ENCODE measurements at places on chromosomes 1 and 21.

- no peak for DNase-seq
Observed at GRCh38 chr1:42817976-42818375, 779 bp upstream of the SVBP start.

DNA sequence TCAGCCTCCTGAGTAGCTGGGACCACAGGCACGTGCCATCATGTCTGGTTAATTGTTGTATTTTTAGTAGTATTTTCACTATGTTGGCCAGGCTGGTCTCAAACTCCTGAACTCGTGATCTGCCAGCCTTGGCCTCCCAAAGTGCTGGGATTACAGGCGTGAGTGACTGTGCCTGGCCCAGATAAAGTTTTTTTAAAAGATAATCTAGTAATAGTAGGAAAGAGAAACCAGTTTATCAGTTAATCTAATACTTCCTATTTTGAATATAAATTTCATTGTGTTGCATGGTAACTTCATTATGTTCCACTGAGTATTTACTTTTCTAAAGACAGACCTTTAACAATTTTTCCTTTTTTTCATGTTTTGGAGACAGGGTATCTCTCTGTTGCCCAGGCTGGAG is 10.0 kb downstream of the RABGAP1L start:
- DNase-seq, result no peak

- no peak for DNase-seq
Observed at GRCh38 chr1:12617511-12617900, 504 bp downstream of the DHRS3 start.

DNA sequence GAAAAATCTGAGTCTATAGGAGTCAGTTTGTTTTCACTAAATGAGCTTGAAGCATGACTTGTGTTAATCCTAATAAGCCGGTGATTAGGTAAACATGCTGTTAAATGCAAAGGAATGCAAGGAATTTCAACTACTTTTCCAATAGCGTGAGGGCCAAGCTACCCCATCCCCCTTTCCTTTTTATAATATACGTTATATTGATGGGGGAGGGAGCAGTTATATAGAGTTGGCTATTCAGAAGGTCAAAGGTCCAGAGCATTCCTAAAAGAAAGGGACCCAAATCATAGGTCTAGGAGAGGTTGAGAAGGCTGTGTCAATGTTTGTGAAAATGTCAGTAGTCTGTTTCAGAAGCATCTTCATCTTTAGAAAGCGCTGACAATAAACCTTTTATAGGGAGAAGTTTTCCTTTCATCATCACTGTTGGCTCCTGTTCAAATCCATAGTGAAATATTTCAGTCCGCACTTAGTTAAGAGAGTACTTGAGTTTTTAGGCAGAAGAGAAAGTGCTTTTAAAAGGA is 3.8 kb downstream of the CCN1 start:
- no peak for DNase-seq

DNA sequence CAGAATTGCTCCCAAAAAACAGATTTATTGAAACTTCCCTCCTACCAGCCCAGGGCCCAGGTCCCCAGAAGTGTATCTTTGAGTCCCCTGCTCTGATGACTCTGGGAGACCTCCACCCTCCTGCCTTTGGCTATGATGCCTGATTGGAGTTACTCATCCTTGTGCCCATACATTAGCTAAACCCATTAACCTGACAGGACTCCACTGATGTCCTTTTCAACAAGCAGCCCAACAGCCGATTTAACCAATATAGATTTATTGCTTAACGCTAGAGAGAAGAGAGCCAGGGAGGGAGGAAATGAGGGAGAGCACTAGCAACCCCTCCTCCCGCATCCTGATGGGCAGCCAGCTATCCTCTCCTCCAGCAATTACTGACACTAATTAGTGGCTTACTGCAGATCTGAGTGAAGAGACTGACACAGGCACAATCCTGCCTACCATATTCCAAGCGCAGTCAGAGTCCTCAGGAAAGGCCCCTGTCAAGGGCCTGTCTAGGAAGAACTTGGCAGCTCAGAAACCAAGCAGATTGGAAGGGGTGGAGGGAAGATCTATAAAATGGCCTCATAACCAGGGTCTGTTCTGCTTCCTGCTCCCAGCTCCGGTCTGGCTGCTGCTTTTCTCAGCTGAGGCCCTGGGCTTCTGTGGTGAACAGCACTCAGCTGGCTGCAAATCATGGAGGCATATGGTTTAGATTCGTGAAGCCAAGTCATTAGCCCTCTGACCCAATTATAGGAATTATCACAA is 484.5 kb upstream of the DAB1 start:
- DNase-seq, result no peak

DNA sequence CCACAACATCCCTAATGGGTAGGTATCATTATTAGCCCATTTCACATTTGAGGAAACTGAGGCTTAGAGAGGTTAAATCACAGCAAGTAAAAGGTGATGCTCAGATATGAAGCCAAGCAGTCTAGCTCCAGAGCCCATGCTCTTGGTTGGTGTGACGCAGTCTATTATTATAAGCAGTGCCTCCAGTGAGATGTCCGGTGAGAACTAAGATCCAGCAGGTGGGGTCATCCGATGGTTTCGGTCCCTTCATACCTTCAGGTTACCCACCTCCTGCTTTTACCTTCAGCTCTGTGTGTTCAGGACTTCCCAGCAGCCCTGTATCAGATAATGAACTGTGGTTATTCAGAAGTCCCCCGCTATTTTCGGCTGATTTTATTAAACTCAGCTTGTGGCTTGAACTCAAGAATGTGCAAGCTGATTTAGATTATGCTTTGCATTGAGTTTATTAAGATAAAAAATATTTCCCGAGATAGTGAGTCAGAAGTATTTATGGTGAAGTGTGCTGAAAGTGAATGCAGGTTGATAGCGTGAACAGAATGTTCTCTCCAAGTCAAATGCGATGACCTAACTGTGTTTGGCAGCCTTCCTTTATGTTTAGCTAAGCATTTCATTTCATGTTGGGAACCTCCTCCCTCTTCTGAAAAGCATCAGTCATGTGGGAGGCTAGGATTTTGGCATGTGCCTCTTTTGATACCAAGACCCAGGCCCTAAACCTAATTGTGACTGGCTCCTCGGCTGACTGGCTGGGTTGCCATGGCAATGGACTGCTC is 160.9 kb upstream of the UBE2U start:
- DNase-seq, result no peak

- no peak for DNase-seq
Observed at GRCh38 chr21:45538381-45539045, 3.7 kb downstream of the SLC19A1 start.

DNA sequence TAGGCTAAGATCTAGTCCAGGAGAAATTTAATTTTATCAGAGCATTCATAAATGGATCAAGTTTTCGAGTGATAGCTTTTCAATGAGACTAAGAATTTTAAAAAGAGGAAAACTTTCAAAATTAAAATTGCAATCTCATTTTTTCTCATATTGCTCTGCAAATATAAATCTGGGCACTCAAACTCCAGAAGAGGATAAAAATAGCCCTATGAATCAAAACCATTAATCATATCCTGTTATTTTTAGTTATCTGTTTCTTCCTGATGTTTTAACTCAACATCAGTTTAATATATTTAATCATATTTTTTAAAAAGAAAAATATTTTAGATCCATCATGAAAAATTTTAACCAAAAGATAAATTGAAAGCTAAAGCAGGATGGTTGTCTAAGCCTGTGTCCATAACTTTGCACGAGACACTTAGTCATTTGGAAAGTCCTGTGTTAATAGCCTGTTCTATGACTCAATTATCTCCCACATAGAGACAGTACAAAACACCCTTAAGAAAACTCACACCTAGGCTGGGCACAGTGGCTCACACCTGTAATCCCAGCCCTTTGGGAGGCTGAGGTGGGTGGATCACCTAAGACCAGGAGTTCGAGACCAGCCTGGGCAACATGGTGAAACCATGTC is 17.1 kb upstream of the PRRC2C start:
- no peak for DNase-seq

DNA sequence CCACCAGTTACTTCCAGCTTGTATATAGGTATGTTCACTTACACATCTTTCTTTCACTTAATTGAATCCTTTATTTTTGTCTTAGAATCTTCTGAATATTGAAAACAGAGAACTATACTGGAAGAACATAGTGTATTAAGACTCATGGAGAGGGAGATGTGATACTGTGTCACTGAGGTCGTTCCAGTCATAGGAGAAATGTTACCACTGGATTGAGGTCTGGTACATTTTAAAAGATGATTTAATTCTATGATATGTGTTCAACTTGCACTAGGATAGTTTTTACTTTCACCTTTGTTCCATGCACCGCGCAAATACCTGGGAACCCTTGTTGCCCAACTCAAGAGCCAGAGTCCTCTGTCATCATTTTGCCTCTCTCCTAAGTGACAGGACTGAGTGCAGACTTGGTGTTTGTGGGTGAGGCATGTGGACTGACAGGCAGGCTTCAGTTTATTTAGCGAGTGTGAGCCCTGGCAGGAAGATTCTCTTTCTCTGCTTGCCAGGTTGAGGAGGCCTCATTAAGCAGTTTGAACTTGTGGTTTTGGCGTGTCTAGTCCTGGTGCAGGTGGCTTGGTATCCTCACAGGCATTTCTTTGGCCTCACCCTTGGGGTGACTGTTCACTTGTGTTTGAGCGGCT is 63.7 kb downstream of the DYRK1A start:
- DNase-seq, result no peak

GRCh38 chr1:19938472-19938871 is 15.1 kb upstream of the PLA2G2E start:
- no peak for DNase-seq

DNA sequence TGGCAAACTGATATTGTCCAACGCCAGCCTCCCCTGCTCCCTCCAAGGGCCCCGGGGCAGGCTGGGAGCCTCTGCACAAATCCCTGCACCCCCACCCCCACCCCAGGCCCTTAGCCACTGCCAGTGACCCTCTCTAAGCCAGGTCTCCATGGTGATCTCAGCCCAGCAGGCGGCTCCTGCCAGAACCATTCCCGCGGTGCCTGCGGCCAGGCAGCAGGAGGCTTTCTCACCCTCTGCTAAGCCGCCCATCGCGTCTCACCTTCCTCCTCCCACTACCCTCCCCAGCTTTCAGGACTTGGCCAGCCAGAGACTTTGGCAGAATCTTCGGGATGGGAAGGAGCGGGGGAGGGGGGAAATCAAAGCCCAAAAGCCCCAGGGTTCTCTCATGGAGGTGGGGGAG is 46.8 kb upstream of the WASF2 start:
- no peak for DNase-seq
